ENCODE measurements at places on chromosomes 16 and 17.
A peak's percentile ranks its signal among the peaks of the same experiment; 100 is the strongest.

GRCh38 chr17:61366076-61366714 is 33.4 kb upstream of the TBX2 start:
- no peak for DNase-seq

DNA sequence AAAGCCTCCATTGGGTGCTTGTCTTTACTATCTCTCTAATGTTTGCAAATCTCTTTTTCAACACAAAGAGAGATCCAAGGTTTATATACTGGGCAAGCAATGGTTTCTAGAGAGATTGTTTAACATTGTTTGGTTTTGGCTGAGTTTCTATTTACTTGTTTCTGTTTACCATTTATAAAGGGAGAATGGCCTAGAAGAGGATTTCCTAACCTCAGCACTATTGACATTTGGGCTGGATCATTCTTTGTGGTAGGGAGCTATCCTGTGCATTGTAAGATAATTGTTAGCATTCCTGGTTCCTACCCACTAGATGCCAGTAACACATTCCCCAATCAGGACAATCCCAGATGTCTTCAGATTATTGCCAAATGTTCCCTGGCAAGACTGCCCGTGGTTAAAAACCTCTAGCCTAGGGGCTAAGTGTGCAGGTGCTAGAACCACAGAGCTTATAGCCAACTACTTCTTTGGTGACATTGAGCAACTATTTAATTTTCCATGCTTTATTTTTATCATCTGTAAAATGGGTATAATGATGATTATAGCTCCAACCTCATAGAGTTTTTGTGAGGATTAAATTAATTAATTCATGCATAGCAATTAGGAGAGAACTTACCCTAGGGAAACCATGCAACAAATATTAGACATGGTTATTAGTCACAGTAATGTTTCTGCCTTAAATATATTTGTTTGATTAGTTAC is 413.9 kb upstream of the MAF start:
- DNase-seq = no peak

- no peak for DNase-seq
Measured at GRCh38 chr16:60230666-60231065, 1496.5 kb upstream of the GOT2 start.

DNA sequence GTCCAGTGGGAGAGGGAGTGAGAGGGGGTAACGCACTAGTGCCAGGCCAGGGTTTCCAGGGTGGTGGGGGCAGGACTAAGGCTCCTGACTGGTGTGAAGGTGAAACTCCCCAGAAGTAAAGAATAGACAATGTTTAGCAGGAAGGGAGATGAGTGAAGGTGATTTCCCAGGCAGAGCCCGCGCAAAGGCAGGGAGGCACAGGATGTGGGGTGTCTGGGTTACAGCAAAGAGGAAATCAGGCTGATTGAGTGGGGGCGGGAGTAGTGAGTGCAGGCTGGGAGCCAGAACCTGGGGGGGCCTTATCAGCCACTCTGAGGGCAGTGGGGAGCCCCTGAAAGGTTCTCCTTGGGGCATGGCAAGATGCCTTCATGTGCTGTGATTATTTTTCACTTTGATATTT is 167.5 kb downstream of the UTP18 start:
- DNase-seq = peak; percentile 5

DNA sequence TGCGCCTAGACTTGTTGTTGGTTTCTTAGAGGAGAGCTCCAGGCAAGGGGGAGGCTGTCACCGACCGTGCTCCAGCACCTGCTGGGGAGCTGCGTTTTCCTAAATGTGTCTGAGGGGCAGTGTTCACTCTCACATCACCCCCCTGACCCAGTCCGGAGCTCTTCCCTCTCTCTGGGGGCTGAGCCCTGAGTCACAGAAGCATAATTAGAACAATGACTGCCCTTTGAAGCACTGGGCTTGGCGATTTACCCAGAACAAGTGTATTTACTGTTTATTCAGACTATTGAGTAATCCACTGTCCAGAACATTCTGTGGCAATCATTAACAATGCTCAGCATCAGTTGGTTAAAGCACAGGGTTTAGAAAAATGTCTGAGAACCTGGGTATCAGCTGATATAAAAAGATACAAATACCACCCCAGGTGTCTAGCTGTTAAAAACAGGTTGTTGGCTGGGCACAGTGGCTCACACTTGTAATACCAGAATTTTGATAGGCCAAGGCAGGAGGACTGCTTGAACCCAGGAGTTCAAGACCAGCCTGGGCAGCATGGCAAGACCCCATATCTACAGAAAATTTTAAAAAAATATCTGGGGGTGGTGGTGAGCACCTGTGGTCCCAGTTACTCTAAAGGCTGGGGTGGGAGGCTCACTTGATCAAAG is 8.1 kb downstream of the CES4A start:
- DNase-seq = no peak

GRCh38 chr17:11239379-11239970 is 1.5 kb upstream of the SHISA6 start:
- no peak for DNase-seq

DNA sequence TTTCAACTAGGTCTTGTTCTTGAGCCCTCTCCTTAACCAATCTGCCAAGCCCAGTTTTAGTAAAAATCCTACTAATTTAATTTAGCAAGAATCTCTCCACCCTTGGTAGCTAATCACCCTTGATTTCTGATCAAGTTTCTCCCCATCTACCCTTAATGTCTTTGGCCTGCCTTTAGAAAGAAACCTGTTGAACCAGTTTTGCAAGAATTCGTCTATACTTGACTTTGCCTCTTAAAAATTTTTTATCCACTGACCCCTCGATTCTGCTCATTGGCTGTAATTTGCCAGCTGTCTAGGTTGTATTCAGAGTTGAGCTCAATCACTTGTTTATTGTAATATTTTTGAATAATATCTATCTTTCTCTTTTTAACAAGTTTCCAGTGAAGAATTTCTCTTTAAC is 1138.5 kb downstream of the CDH11 start:
- DNase-seq = no peak

GRCh38 chr17:56641894-56642293 is 48.4 kb downstream of the NOG start:
- no peak for DNase-seq

- no peak for DNase-seq
Measured at GRCh38 chr16:7731141-7731540, 398.5 kb downstream of the RBFOX1 start.

- DNase-seq = no peak
Measured at GRCh38 chr17:44916781-44917241, 1.5 kb upstream of the GFAP start.

DNA sequence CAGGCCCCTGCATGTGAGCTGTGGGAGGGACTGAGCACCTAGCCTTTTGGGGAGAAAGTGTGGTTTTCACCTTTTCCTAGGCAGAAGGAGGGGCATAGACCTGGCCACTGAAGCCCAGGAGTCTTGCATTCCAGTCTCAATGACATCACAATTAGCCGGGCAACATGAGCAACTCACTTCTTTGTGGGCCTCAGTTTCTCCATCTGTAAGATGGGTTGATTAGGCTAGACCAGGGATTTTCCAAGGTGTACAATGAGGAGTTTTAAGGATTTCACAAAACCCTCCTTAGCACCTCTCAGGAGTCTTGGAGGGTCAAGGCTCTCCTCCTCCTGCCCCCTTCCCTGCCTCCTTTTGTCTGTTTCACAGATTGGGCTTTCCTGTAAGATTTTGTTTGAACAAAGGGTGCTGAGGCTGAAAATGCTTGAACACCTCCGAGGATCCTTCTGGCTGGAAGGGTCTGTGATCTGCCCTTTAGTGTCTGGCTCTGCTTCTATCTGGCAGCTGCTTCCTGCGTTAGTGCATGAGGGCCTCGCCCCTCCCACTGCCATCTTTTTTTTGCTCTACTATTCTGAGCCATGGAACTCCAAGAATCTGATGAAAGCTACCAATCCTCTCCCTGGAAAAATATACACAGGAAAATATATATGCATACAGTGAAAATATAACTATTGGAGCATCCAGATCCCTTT is 52.4 kb upstream of the ETV4 start:
- DNase-seq = no peak

- no peak for DNase-seq
Measured at GRCh38 chr16:79265196-79265595, 335.3 kb downstream of the MAF start.

- DNase-seq = no peak
Measured at GRCh38 chr17:35083071-35083470, 19.6 kb upstream of the RFFL start.

DNA sequence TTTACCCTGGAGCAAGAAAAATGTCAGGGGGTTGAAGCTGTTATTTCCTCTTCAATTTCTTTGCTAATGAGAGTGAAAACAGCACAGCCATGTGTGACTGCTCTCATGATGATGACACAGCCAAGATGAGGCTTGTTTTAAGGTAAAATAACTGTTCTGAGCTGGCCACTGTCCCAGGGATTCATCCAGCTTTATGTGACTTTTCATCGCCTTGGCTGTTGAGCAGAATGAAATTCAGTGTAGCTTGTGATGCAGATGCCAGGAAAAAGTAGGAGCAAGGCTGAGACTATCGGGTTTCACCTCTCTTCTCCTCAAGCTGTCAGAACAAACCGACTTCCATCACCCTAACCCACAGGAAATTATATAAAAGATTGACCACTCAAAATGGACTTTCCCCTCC is 361.8 kb upstream of the CDH5 start:
- DNase-seq = no peak
